Activated naive CD8-positive, alpha-beta T cell treated with anti-CD3 and anti-CD28 coated beads for 36 hours (primary cell): ENCODE measurements at places on chromosomes 12 and 14. TPM values are rescaled to one million over a fixed set of nuclear protein-coding genes. Genes with fewer than 3 reads are reported as not detected.

DNA sequence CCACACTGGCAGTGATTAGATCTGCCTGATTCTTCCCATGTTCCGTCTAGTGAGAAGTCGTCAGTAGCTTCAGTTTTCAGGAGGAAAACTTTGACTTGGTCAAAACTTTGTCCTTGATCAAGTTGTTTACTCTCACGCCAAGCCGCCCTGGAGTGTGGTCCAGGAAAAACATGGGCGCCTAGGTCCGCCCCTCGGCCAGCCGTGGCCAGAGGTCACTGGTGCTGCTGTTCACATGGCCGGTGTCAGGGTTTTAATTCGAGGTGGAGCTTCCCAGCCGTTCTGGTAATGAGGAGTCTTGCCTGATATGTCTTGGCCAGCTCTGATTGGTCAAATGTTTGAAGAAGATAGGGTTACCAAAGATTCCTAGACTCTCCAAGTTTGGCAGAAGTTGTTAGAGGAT is 71.5 kb downstream of the PPP2R5C start:
- no peak for DNase-seq

- DNase-seq, result no peak
Measured at GRCh38 chr12:52618866-52619265, 507 bp upstream of the KRT73 start.

- no peak for DNase-seq
Measured at GRCh38 chr12:49022558-49023178, 4.1 kb upstream of the PRKAG1 start.

GRCh38 chr12:132720606-132721345 is 10.1 kb downstream of the PGAM5 start:
- no peak for DNase-seq

GRCh38 chr12:26939953-26940352 is 1.7 kb downstream of the FGFR1OP2 start:
- DNase-seq, result no peak

DNA sequence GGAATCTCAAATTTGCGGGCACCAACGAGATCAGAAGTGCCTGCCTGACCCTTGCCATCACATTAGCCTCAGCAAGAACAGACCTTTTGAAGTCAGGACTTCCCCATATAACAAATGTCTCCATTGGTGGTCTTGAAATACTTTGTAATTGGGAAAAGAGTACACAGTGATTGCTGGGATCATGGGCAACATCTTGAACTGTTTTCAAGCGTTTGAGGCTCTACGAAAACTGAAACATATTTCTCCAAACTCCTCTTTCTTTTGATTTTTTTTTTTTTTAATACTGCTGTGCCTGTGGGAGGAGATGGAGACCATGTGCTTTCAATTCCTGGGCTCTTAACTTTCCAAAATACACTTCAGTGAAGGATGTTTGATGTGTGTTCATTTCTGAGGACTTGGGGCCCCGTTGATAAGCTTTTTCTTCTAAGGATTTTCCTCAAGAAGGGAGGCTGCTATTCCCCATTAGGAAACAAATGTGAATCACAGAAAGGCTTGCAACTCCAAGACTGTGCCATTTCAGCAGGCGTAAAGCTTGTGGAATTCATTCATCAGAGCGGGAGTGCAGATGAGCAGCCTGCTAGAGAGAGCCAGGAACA is 94.5 kb downstream of the TMEM132C start:
- DNase-seq, result no peak

DNA sequence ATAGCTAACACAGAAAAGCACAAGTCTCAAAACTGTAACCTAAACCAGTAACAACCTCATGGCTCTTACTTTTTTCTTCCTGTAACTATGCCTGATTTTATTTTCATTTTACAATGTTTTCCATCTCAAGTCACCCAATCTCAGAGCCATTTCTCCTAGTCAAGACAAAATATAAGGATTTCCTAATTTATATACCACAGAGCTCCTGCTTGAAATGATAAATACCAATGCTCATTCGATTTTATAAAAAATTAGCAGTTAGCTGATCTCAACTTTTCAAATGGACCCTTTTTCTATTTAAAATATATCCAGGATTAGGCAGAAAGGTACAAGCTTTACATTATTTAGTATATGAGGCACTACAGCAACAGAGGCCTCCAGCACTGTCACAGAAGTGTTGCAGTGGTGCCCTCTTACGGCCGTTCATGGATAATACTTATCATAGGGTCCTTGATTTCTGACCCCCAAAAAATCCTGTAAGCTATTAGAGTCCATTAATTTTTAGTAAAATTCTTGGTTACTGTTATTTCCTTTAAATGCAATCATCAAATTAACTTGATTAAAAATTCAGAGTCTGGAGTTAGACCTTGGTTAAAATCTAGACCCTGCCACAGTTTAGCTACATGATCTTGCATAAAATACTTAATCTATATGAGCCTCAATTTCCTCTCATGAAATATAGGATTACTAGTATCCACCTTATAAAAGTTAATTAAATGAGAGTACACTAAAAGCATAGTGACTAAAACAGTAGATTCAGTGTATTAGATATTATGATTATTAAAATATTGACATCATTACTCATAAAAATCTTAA is 68.3 kb downstream of the SEC23A start:
- no peak for DNase-seq

DNA sequence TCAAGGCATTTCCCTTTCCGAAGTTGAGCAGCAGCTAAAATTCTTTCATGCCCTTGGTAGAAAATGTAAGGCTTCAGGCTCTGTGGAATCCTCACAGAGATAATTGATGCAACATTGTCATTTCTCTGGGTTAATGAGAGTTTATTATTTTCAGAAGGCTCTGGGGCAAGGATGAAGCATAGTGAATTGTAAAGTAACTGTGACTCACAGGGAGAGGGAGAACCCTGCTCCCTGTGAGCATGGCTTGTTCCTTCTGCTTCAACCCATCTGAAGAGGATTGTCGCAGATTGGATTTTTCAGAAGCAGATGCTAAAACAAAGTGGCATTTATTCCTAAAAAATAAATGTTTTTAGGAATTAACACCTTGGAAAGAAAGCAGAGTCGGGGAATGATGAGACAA is 41.2 kb downstream of the APOBEC1 start:
- DNase-seq, result no peak

DNA sequence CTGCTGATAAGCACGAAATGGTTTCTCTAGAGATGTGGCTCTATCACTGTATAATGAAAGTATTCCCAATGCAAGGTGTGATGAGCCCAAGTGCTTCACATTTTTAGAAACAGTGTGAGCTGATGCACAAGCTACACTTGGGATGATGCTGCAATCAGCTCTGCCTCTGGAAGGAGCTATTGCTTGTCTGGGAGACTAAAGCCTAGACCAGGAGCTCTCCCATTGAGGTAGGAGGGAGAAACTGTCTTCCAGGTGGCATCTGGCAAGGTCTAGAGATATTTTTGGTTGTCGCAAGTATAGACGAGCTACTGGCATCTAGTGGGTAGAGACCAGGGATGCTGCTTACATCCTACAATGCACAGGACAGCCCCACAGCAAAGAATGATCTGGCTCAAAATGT is 42.0 kb downstream of the HECTD4 start:
- DNase-seq, result no peak

DNA sequence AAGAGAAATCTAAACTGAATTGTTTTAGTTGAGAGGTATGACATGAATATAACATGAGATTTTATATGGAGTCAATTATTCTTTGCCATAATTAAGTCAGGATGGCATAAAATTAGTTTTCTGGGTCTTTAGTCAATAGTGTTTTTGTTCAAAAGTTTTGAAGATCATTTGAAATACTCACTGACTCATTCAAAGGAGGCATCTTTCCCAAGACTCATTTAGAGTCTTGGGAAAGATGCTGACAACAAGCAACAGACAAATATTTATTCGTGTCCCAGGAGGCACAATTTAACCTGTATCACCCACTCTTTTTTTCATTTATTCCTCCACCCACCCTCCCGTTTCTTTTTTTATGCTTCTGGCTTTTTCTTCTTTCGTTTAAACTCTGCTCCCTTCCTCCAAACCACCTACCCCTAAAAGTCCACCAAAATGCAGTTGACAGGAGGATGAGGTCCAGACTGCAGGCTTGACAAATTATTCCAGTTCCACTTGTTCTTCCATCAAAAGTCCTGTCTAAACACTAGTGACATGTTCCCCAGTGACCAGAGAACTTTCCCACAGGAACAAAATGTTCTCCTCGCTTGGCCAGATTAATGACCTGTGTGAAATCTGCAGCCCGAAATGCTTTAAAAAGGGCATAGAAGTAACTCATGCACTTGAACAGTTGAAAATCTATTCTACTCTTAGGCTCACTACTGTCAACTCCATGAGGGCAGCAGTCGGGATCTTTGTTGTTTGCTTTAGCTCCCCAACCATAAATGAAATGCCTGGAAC is 43.3 kb upstream of the CSRP2 start:
- no peak for DNase-seq

DNA sequence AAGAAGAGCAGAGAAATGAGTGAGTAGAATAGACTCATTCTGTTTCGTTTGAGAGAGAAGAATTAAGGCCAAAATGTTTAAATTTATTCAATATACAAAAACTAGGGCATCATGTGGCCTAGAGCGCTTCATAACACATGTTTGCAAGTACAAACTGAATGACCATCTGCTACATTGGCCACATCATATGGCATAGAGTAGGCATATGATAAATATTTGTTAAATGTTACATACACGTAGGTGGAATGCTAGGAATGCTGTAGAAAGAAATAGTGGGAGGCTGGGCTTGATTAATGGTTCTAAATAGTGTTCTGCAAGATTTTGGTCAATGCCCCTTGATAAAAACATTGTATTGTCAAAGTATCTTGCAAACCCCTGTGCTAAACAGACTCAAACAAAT is 10.8 kb downstream of the MGP start:
- DNase-seq, result no peak

DNA sequence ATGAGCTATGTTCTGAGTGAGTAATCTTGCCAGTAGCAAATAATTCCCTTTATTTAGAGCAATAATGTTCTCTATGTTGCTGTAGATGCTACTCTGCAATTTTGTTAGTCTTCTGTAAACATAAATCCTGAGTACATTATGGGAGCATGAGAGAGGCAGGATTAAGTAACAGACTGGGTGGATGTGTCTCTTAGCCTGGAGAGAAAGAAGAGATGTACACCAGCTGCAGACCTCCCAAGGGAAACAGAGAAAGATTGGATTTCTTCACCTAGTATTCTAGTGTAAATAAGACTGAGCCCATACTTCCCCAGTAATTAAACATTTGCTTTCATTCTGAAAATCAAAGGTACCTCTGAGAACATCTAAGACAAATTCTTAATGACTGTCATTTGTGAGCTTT is 564.0 kb downstream of the TRHDE start:
- DNase-seq, result no peak

DNA sequence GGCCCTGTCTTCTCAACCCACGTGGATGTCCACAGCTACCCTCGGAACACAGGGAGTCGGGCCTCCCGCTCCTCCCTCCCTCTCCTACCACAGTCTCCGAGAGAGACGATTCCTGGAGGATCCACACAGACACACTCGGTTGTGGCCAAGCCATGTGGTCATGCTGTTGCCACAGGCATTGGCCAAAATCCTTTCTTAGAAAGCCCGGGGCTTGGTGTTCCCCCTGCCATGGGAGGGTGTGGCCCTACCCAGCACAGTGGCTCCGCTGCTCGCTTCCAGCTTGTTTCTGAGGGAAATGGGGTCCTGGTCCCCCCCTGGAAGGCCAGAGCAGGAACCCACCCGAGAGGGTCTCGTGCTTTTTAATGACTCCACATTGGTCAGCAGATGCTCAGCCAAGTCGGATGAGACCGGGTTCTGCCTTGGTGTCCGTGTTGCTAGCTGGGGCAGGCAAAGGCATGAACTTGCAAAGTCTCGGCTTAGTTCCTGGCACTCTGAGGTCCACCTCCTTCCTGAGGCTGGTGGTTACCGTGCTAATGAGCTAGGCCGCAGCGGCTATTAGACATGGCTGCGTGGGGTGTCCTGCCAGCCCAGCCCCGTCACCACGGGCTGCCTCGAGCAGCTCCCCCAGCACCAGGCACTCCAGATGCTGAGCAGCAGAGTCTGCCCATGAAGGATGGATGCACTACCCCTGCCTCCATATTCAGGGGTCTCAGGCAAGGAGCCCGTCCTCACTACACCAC is 46.8 kb upstream of the MEG3 start:
- DNase-seq, result no peak

DNA sequence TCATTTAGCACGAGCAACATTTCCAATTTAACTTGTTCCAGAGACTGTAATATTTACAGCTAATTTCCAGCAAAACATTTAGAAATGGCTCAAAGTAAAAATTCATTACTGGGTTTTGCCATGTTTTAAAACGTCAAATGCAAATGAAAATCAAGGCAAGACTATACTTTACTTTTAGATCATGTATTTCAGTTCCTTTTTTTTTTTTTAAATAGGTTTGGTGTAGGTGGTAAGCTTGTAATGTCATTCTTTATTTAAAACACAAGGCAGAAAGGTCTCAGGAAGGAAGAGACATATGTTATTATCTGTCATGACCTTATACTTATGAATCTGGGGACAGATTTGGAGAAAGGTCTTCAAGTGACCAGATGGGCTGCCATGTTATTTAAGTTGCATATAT is 54.1 kb downstream of the GRIP1 start:
- no peak for DNase-seq

DNA sequence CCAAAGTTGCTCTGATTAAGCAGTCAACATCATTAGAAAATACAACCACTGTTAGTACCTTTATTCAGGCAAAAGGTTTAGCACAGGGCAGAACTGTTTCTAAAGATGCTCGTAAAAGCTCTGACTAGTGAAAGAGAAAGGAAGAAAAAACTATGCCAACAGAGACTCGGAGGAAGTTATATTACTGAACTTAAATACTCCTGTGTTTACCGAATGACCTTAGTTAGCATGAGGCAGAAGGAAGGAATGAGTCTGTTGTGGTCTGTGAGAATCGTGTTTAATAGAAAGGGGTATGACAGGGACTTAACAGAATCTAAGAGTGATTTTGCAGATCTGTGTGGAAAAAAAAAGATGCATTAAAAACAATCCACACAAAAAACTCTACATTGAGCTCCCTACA is 84.1 kb upstream of the OVCH1 start:
- no peak for DNase-seq

GRCh38 chr12:65948320-65949008 is 124.2 kb downstream of the HMGA2 start:
- DNase-seq, result no peak

GRCh38 chr14:51877810-51878209 is 17.4 kb downstream of the GNG2 start:
- DNase-seq, result no peak

- DNase-seq, result no peak
Measured at GRCh38 chr12:1607940-1608712, 13.7 kb upstream of the FBXL14 start.

DNA sequence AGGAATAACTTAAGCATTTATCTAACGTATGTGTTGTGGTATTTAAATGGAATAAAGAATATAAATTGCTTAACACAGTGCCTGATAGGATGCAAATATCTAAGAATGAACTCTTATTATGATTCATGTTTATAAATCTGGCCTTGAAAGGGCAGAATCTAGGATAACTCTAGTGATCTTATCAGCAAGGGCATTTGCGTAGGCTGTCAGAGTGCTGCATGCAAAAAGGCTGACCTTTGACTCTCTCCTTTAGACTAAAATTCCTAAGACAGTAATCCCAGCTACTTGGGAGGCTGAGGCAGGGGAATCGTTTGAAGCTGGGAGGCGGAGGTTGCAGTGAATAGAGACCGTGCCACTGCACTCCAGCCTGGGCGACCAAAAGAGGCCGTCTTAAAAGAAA is 31.3 kb upstream of the ANP32D start:
- no peak for DNase-seq

- DNase-seq, result no peak
Measured at GRCh38 chr12:1650260-1650977, 21.4 kb downstream of the WNT5B start.

The ARHGEF40 gene
- 0.21 TPM for total RNA-seq

The KRT2 gene
- not detected for total RNA-seq

The RFX4 gene
- total RNA-seq, result not detected

The UNC79 gene
- total RNA-seq, result 0.04 TPM

The CPNE6 gene
- not detected for total RNA-seq

The DDN gene
- 1.3 TPM for total RNA-seq

The EMP1 gene
- total RNA-seq, result 3.2 TPM

The NTS gene
- total RNA-seq, result not detected
